NCI-H1436 (cell line): ENCODE measurements at places on chromosomes 7 and 10.

GRCh38 chr10:17512341-17513001 lies 58.1 kb upstream of the ST8SIA6 start:
- no peak for DNase-seq

- no peak for DNase-seq
Measured at GRCh38 chr10:80277016-80277415, 12.4 kb downstream of the MAT1A start.

GRCh38 chr10:61633665-61634064 lies 29.1 kb upstream of the CABCOCO1 start:
- no peak for DNase-seq

DNA sequence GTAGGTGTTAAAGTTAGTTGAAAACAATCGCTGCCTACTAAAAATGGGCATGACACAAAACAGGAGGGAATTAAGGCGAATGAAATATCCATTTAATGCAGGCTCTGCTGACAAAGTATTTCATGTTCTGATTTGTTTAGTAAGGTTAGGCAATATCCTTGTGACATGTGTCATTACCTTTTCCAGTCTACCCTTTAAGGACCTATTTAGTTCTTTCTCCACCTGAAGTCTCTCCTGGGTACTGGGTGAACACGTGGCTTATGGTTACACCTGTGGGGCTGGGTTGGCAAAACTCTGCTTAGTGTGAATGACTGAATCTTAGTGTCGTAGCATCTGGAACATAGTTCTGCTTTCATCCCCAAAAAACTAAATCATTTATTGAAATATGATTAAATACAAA lies 313.5 kb downstream of the CCDC3 start:
- DNase-seq = no peak

GRCh38 chr7:27237735-27238334 lies 4.8 kb upstream of the EVX1 start:
- DNase-seq = no peak

DNA sequence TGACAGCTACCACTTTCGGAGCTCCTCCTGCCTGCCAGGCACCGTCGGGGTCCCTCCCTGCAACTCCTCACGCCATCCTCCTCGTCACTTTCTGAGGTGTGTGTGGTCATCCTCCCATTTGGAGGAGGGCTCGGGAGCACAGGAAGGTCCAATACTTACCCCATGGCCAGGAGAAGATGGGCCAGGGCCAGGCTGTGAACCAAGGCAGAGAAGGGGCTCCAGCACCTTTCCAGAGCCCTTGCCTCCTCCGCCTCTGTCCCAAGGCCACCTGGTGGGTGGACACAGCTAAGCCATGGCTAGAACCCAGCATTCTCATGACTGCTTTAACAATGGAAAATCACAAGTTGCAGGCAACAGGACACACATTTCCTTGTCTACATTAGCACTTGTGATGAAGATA lies 215.5 kb downstream of the TCERG1L start:
- DNase-seq = no peak

DNA sequence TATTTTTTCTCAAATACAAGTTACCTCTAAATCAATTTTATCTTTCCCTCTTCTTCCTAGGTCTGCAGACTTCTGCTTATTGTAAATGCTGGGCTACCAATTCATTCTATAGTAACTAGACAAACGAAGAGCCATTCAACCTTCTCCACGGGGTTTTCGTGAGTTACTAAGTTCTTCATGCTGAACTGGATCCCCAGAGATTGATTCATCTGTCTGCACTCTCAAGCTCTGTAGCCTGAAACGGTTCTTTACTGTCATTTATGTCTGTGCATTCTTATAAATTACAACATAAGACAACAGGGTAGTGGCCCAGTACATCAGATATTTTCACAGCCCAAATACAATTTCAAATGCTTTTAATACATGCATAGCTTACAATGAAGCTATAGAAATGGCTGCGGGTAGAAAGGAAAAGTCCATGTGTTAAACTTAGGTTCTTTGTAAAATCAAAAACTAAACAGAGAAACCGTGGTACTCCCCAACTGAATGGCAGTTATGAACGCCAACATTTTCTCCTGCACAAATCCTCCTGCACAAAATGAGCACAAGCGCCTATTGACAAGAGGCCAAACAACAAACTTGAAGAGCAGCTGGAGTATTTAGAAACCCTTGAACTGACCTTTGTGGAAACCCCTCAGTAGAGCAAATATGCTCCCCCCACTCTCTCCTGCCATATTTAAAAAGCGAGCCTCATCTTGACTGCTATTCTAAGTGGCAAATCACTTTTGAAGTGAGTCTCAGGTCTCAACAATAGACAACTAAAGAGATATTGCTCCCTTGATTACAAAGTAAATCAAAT lies 20.7 kb downstream of the LAMB1 start:
- DNase-seq = no peak

- DNase-seq = no peak
Measured at GRCh38 chr7:45294559-45294958, 137.0 kb downstream of the RAMP3 start.

DNA sequence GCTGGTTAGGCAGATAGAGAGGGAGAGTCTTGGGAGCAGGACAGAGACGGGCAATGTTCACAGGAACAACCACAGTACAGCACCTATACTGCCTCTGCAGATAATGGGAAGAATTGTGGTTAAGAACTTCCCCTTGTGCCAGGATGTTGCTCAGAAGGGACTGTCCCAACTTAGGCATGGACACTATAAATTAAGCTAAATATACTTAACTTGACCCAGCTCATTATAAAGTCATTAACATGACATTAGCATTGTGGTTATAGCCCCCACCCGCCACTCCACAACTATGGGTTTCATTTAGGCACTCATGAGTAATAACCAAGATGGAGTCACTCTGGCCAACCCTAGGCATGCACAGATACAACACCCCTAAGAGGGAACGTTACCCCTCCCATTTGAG lies 310.9 kb upstream of the NRG3 start:
- no peak for DNase-seq

- no peak for DNase-seq
Measured at GRCh38 chr7:29463504-29464158, 100.0 kb upstream of the PRR15 start.

DNA sequence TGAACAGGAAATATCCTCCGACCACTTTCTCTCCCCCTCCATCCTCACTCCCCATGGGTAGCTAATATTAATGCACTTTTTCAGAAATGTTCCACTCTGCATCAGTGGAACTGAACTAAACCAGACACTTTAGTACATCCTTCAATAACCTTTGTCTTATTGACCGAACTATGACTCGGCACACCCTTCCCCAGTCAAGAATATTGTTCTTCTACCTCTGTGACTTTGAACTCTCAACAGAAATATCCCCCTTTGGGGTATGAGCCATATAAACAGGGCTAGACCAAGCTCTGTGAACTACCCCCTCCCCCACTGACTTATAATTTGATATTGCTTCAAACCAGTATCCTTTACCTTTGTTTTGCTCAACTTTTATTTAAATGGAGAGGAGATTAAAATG lies 57.9 kb upstream of the CAPZA2 start:
- no peak for DNase-seq

GRCh38 chr10:5618829-5619228 lies 47.6 kb downstream of the ASB13 start:
- no peak for DNase-seq

GRCh38 chr10:121616291-121616690 lies 18.0 kb upstream of the FGFR2 start:
- no peak for DNase-seq

GRCh38 chr10:101414034-101414433 lies 60.1 kb downstream of the BTRC start:
- DNase-seq = no peak

GRCh38 chr7:32259931-32260596 lies 189.9 kb upstream of the PDE1C start:
- no peak for DNase-seq

DNA sequence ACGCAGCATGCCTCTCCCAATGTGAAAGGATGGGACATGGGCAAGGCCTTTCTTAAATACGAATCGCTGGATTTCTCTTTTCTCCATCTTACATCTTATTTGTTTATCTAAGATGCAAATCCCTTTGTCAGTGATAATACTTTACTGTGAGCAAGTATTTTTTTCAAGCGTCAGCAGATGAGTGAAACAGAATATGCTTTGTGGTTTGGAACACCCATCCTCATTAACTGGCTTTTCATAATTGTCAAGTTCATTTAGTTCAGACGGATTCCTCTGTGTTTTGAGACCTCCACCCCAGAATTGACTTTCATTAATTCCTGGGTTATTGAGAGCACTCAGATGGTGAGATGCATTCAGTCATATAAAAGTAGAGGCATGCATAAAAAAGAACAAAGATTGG lies 149.8 kb downstream of the NSUN6 start:
- no peak for DNase-seq

DNA sequence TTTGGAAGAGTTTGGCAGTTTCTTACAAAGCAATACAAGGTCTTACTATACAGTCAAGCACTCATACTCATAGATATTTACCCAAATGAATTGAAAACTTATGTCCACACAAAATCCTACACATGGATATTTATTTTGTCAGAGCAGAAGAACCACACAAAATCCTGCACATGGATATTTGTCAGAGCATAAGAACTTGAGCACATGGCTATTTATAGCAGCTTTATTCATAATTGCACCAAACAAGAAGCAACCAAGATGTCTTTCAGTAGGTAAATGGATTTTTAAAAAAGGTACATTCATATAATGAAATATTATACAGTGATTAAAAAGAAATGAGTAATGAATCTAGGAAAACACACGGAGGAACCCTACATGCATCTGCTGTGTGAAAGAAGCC lies 115.4 kb downstream of the BTAF1 start:
- no peak for DNase-seq

DNA sequence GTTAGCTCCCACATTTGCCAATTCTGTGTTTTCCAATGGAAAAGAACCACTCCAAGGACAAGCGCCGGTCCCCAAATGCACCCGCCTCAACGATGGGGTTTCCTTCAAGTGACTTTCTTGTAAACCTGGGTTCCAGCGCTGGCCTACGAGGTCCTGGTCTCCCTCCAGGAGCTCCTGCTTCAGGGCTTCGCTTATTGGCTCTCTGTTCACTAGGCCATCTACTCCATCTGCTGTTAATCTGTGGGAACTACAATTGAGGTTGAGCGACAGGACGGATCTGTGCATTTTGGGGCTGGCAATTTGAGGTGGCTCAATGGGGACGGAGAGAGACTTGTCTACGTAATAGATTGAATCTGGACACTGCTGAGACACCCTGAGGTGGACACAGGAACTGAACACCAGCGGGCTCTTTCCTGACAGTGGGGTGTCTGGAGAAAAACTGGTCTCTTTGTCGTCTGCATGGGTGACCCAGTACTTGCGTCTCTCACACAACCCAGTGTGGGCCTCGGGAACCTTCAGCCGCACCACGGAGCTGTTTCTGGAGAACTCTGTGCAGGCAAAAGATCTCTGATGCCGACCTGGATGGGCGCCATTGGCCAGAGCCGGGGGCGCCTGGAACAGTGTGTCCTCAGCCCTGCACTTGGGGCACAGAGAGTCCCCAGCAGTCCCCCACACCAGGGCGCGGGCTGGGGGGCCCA lies 115.9 kb upstream of the ADAM12 start:
- peak; percentile 32 for DNase-seq

GRCh38 chr10:96131621-96132020 lies 1.5 kb downstream of the ZNF518A start:
- DNase-seq = no peak

- DNase-seq = peak; percentile 67
Measured at GRCh38 chr10:784403-785088, 95.1 kb upstream of the DIP2C start.
